ENCODE measurements at places on chromosomes 12 and 14. TPM values are rescaled to one million over a fixed set of nuclear protein-coding genes. Genes with fewer than 3 reads are reported as not detected.
A peak's percentile ranks its signal among the peaks of the same experiment; 100 is the strongest.

SPIC gene
- not detected for total RNA-seq

GRCh38 chr14:89158701-89159100 lies 258.3 kb downstream of the FOXN3 start:
- DNase-seq = no peak

LRTM2 gene
- total RNA-seq = not detected

AQP2 gene
- not detected for total RNA-seq

DNA sequence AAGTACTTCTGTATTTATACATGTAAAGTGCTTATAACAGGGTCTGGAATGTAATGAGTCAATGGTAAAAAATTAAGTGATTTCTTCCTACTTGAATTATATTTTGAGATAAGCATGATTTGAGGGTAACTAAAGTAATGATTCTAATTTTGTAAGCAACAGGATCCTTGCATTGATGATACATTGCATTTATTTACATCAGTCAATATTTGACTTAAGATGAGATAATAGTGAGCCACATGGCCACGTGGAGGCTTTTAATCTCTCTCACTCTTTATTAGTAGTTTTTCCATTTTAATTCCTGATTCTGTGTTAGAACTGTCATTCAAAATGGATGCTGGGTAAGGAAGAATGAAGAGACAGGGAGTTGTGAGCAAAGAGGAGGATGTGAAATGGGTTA lies 298.1 kb upstream of the PRICKLE1 start:
- no peak for DNase-seq

TAS2R42 gene
- not detected for total RNA-seq

- peak; percentile 82 for DNase-seq
Measured at GRCh38 chr12:79643821-79644220, 46.9 kb downstream of the PAWR start.

GRCh38 chr12:124867401-124867930 lies 3.8 kb upstream of the SCARB1 start:
- peak; percentile 78 for DNase-seq

GPR132 gene
- total RNA-seq = not detected

DNA sequence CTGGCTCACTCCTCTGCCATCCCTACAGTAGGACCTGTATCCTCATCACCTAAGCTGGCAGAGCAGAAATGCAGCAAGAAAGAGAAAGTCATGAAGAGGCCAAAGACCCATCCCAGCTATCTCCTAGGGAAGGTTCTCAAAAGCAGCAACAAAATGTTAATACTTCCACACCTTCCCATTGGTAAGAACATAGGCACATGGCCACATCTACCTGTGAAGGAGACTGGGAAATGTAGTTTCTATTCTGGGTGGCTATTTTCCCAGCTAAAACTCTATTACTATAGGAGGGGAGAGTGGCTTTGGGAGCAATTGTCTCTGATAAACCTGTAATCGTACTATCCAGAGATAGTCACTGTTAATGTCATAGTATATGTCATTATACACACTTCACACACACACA lies 13.7 kb upstream of the EIF2B2 start:
- no peak for DNase-seq

TOMM20L gene
- not detected for total RNA-seq

DNA sequence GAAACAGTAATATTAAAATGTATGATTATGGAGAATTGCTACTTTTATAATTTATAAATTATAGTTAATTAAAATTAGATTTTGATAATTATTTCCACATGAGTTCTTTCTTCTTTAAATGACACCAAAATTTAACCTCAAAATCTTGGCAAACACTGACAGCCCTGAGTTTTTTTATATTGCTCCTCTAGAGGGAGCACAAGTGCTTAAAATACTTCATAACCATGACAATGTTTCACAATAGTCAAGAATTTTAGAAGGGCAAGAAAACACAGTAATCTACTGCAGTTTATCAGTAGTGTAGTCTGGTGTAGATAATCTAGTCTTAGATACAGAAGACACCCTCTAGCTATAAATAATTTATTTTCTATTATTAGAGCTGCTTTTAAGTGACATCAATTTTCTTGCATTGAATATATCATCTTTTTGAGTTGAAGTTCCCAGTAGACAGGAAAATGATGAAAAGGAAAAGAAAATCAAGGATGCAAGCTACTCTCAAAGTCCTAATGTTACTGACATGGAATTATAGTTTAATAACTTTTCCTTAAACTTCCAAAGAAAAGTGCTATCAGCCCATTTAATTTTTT lies 14.3 kb upstream of the PTGER2 start:
- DNase-seq = peak; percentile 59

- DNase-seq = no peak
Measured at GRCh38 chr14:24150993-24151392, 3.7 kb downstream of the RNF31 start.

DNA sequence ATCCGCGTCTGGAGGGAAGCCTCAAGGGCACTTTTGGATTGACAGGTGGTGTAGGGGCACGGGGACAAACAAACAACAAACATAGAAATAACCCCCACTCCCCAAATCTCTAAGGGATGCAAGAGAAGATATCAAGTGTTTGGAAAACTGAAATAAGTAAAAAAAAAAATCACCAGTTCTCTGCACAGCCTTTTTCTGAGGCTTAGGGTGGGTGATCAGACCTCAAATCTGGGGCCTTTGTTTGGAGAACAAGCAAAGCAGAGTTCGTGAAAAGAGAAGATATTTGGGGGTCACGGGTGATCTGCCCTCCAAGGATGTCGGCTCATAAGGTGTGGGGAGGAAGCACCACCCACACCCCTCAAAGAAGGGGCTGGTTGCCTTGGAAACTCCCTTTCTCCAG lies 10.7 kb downstream of the TBX5 start:
- no peak for DNase-seq

KRT78 gene
- total RNA-seq = not detected

GRCh38 chr12:103566398-103566797 lies 20.7 kb upstream of the STAB2 start:
- no peak for DNase-seq

DNA sequence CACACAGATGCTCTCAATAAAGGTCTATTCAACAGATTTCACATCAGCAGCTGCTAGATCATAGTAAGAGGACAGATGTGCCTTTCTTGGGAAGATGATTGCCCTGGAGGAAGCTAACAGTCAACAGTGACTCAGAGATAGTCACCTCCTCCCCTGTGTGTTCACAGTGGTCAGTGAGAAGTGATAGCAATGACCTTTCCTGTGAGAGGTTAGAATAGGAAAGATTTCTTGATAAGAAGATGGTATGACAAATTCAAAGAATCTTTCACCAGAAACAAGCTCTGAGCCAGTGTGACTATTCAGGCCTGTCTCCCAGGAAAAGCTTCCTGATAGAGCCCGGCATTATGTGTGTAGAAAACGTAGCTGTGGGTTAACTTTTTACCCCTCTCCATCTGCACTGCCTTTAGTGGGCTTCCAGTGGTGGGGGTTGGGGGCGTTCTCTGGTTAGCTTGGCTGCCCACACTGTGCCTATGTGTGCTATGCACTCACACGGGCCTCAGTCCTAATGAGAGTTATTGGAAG lies 66.4 kb upstream of the ARHGAP5 start:
- peak; percentile 92 for DNase-seq

RNF212B gene
- total RNA-seq = not detected

DNA sequence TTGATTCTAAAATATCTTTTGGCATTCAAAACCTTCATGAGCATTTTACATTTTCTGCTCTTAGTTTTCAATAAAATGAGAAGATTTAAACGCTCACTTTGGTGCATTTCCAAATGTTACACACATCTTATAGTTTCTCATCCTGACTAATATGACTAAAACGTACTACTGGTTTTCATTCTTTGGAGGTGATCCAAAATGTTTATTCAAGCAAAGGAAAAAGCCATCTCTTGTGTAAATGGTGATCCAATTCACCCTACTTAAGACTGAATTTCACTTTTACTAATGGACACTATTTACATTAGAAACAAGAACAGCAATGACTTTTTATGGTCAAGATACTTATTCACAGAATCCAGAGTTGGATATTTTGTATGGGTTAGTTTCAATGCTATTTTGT lies 86.6 kb downstream of the KITLG start:
- no peak for DNase-seq

- DNase-seq = peak; percentile 27
Measured at GRCh38 chr14:79278798-79279644, 932.3 kb downstream of the DIO2 start.

ERH gene
- total RNA-seq = 341 TPM

WNT1 gene
- not detected for total RNA-seq

GRCh38 chr12:45762185-45763110 lies 32.9 kb downstream of the ARID2 start:
- DNase-seq = peak; percentile 28

E2F7 gene
- 9.1 TPM for total RNA-seq

GRCh38 chr14:59140106-59140843 lies 48.2 kb upstream of the DAAM1 start:
- DNase-seq = no peak

ETFBKMT gene
- 1.1 TPM for total RNA-seq

DNA sequence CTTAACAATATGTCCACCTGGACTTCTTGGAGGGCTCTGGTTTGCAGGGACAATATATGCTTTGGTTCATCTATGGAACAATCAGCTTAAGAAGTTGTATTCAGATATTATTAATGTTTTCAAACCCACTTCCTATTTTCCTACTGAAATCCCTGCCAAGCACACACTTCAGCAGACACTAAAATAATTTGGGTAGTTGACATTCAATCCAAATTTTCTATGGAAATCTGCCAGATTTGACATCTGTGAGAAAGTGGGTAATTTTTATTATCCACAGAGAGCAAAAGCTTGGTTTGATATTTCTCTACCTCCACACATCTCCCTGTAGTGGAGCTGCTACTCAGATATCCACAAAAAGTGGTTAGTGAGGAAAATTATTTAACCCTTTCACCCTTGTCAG lies 378.8 kb upstream of the SOX5 start:
- no peak for DNase-seq

- no peak for DNase-seq
Measured at GRCh38 chr12:123741937-123742572, 20.0 kb upstream of the DNAH10 start.

DNA sequence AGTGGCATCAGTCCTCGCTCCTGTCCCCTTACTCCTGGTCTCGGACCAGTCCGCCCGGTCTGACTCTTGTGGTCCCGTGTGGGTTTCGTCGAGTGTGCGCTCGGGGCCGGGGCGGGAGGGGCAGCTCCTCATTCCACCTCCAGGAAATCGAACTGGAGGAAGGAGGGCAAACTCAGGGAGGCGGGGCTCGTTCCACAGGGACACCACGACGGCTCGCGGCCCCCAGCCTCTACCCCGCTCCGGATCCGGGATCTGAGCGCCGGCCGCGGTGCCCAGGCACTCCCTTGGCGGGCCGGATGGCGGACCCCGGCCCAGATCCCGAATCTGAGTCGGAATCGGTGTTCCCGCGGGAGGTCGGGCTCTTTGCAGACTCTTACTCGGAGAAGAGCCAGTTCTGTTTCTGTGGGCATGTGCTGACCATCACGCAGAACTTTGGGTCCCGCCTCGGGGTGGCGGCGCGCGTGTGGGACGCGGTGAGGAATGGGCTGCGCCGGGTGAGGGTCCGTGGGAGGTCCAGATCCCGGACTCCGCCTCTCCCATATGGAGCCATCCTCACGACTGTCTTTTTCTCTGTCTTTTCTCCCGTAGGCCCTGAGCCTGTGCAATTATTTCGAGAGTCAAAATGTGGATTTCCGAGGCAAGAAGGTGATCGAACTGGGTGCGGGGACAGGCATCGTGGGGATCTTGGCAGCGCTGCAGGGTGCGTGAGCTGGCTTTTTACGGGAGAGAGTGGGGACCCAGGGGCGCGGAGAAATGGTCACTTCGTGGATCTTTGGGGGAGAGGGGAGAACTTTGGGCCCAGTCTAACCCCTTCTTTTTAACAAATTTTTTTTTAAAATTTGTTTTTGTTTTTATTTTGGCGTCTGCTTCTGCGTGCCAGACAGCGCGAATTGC lies at the start of gene EEF1AKMT3:
TSS of gene EEF1AKMT3 (plus strand) at position 186 of the 894 bp plus-strand sequence. CDS start at position 297, 111 bp downstream.
- DNase-seq = peak; percentile 35

- DNase-seq = no peak
Measured at GRCh38 chr12:68497702-68498101, 113.0 kb upstream of the RAP1B start.

GRCh38 chr12:76255281-76255680 lies 92.9 kb downstream of the BBS10 start:
- no peak for DNase-seq

GRCh38 chr14:40525314-40525713 lies 1081.4 kb upstream of the LRFN5 start:
- no peak for DNase-seq

DNA sequence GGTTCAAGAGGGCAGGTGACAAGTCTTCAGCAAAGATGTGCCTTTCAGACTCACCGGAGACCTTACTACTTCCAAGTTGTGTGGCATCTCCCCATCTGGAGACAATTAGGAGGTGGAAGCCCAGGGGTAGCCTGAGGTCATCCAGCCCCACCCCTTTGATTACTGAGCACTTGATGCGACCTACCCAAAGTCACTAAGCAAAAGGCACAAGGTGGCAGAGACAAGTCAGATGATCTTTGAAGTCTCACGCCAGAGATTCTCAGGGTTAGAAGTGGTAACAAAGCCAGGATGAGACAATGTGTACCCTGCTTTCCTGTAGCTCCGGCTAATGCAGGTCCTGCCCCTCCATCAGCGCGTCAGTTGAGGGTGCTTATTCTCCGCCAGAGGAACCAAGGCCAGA lies 1.4 kb upstream of the FOXN3 start:
- no peak for DNase-seq

DNA sequence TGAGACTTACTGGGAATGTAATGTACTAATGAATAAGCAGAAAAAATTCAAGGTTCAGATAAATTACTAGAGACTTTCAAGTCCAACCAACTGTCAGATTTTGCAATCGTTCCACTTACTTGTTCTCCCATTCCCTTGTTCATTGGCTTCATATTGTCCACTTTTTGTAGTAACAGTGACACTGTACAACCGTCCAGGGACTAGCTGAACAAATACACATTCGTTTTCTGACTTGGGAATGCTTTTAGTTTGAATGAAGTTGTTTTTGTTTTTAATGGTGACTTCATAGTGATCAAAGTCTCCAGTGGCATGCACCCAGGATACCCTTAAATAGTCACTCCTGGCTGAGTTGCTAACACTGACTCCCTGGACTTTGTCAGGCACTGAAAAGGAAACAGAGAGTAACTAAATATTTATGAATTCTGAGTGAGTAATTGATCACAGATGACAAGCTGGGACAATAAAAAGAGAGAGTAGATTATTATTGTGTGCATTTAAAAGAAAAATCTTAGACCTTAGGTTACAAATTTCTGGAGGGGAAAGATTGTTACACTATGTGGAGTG lies 65.4 kb downstream of the PTPRB start:
- peak; percentile 50 for DNase-seq

MGP gene
- total RNA-seq = not detected

GRCh38 chr14:100132161-100132902 lies 27.1 kb downstream of the DEGS2 start:
- DNase-seq = no peak

GZMB gene
- not detected for total RNA-seq

- peak; percentile 78 for DNase-seq
Measured at GRCh38 chr12:123444092-123445026, 7.9 kb upstream of the RILPL2 start.

C1R gene
- total RNA-seq = 1.7 TPM

DNA sequence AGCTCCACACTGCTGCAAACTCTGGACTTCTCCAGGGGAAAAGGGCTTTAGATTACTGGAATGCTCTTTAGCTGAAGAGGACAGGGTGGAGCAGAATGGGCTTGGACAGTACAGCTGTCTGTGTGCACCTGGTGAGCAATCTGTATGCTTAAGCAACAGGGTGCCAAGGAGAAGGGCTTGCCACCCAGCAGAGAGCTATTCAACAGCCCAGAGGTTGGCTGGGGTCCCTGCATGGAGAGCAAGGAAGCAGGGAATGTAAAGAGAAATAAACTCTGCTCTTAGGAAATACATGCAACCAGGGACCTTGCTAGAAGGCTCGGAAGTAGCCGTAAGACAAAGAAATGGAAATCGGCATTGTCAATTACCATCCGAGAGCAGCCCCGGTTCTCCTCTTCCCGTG lies 53.0 kb upstream of the CORO1C start:
- no peak for DNase-seq
